Midbrain (tissue), 1 donor: ENCODE measurements at places on chromosomes 2 and 18.

DNA sequence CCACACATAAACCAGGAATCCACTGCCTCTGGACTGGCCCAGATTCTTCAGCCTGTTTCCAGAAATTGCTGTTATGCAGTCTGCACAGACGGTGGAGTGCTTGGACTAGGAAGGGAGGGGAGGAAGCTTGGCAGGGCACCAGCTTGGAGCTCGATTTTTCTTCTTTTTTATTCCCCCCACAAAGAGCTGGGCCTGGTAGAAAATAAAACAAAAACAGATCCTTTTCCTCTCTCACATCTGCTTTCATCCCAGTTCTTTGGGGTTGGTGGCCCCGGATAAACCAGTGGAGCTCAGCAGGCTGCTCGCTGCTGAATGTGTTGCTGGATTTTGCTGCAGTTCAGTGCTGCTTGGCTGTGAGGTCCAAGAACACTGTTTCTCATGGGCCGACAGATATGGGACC, 16.0 kb downstream of the LRRTM1 start:
- peak; percentile 83 for DNase-seq

DNA sequence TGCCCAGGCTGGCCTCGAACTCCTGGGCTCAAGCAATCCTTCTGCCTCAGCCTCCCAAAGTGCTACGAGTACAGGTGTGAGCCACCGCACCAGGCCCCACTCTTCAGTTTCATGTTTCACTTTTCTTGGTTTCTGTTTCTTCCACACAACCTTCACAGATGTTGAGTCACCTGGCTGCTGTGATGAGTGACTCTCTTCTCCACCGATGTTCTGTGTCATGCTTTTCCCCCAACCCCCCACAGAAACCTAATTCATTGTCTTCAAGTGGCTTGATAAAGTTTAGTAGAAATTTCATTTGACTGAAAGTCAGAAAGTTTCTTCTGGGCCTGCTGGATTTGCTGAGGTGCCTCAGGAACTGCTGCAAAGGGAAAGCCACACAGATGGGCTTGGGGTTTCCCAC, 78.5 kb downstream of the SPHKAP start:
- DNase-seq = no peak

DNA sequence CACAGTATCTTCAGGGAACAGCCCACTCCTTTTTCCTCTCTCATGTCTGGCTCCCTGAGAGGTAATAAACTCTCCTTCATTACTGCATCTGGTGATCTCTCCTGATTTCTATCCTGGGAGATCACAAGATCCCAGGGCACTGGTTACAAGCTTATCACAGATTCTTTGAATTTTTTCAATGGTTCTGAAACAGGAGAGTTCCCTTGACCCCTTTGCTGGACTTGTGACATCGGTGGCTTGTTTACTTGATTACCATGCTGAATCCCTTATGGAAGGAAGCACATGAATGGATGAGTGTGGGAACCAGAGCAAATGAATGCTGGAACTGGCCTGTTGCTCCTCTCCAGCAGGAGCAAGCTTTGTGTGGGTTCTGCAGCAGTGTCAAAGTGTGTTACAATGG, 67.2 kb upstream of the HNMT start:
- no peak for DNase-seq

- DNase-seq = peak; percentile 51
These were observed 1.3 kb downstream of the VWA3B start for GRCh38 chr2:98088261-98088660.

DNA sequence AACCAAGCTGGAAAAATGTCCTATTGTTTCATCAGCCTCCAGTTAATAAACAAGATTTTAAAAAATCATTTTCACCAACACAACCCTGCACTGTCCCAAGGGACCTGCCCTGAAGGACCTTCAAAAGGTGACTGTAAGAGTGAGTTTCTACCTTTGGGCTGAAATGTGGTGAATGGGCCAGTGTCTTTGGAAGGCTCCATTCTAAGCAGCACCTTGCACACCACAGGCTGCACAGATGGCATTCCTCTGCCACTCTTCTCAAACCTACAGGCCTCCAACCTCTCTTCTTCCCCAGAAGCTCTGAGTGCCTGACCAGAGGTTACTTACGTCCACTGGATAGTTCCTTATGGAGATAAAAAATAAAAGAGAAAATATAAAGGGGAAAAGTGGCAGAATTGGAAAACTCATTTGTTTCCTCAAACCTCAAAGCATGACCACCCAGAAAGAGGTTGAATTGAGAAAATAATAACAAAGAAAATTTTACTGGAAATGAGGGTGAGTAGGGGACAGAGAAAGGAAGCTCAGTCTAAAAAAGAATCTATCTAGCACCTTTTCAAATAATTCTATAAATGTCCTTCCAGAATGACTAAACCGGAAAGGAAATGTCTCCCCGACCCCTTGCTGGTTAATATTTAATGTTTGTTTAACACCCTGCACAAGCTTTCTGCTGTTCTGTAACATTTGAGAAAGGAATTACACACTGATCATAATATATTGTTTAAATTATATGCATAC, 175.7 kb downstream of the METTL4 start:
- DNase-seq = no peak

- DNase-seq = no peak
These were observed 695.6 kb downstream of the TSN start for GRCh38 chr2:122451040-122451439.

DNA sequence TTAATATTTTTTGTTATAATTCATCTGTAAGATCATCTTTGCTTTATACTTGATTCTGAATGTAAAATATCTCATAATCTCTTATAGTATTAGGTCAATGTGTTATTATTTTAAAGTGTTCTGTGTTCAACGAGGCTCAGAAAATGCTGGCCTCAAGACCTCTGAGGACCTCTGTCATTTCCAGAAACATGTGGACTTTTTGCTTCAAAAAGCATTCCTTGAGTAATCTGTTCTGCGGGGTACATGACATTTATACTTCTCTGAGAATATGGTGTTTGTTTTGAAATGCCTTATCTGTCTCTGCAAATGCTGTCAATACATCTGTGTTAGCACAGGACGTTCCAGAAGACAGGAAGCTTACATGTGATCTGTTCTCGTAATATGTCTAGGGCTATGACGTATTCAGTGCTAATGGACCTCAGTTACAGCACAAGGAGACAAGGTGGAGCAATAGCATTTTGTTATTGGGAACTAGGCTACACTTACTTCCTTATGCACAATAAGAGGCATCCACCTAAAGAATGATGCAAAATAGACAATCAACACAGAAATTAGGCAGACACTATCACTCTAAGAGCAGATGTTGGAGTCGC, 37.6 kb upstream of the IL1RL1 start:
- no peak for DNase-seq
